ENCODE measurements at places on chromosomes 3 and 15.

GRCh38 chr3:42123012-42123581 is 31.9 kb downstream of the TRAK1 start:
- H3K27me3 ChIP-seq: no peaks in the 10 kb centered on the region
- H3K4me1 ChIP-seq: no peaks in the 10 kb centered on the region
- no peak for DNase-seq
- H3K4me3 ChIP-seq: no peak overlapping the region
- peaks cover 24% of the 10 kb centered on the region for H3K36me3 ChIP-seq

DNA sequence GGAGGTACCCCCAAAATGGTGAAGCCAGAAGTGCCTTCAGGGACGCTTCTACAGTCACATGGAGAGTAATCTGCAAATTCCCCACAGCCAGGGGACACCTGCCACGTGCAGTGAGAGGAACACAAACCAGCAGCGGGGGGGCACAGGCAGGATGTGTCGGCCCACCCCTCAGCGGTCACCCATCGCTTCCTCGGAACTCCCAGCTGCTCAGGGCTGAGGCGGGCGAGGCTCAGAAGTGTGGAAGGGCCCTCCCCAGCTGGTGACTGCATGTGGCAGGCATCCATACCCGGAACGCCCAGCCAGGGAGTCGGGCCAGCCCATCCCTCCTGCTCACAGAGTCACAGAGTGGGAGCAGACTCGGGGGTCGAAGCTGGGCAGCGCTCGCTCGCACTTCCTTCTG is 63.7 kb downstream of the SLC12A8 start:
- peaks cover 2% of the 10 kb centered on the region for H3K4me1 ChIP-seq
- H3K36me3 ChIP-seq: no peaks in the 10 kb centered on the region
- no peak for DNase-seq
- H3K27ac ChIP-seq: no peak overlapping the region
- peaks cover 2% of the 10 kb centered on the region for H3K27me3 ChIP-seq

DNA sequence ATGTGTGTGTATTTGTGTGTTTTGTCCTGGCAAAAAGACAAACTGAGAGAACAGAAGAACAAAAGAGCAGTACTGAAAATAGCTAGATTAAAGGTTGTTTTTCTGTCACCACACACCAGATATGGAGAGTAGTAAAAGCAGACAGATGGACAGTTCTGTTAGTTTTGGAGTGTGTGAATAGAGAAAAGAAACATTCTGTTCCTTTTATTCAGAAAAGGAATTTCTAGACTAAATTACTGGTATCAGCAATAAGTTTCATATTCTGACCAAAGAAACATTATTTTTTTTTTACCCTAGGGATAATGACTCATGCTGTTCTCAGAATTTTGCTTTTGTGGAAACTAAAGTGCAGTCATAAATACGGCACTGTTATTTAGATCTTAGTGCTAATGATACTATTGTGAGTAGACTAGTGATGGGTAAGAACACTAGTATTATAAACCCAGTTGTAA is 32.9 kb downstream of the PIK3CA start:
- H3K27me3 ChIP-seq: no peaks in the 10 kb centered on the region
- H3K4me1 ChIP-seq: peaks cover 3% of the 10 kb centered on the region
- no peak overlapping the region for H3K4me3 ChIP-seq
- peak overlapping the region; percentile 31 for H3K27ac ChIP-seq
- no peak for DNase-seq
- H3K36me3 ChIP-seq: no peaks in the 10 kb centered on the region

- peaks cover 91% of the 10 kb centered on the region for H3K36me3 ChIP-seq
- no peaks in the 10 kb centered on the region for H3K27me3 ChIP-seq
- no peak overlapping the region for H3K27ac ChIP-seq
- no peak for DNase-seq
Observed at GRCh38 chr15:89194608-89195007, 26.8 kb downstream of the RLBP1 start.

- no peaks in the 10 kb centered on the region for H3K4me1 ChIP-seq
- peaks cover 79% of the 10 kb centered on the region for H3K36me3 ChIP-seq
- H3K27me3 ChIP-seq: no peaks in the 10 kb centered on the region
- DNase-seq: peak; percentile 31
Observed at GRCh38 chr3:47661121-47661752, 82.6 kb upstream of the CSPG5 start.

DNA sequence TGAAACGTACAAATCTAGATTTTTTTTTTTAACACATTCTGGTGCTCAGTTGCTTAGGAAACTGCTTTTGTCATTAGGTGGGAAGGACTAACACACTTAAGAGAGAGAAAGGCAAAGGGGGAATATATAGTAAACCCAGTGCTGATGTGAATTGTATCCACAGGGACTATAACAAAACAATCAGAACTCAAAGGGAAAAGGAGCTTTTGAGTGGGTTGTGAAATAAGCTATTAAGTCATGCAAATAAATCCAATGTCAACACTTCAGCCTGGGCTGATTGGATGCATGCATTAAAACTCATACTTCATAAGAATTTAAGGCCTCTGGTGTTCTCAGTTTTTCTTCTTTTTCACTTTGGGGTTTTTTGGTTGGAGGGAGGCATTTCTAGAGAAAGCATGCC is 628.9 kb downstream of the FHIT start:
- no peaks in the 10 kb centered on the region for H3K4me1 ChIP-seq
- no peaks in the 10 kb centered on the region for H3K36me3 ChIP-seq
- H3K27ac ChIP-seq: no peak overlapping the region
- no peaks in the 10 kb centered on the region for H3K27me3 ChIP-seq
- H3K4me3 ChIP-seq: no peak overlapping the region

GRCh38 chr3:73652896-73653295 is 28.2 kb upstream of the PDZRN3 start:
- no peak overlapping the region for H3K27ac ChIP-seq
- H3K4me3 ChIP-seq: no peak overlapping the region
- H3K36me3 ChIP-seq: no peaks in the 10 kb centered on the region
- H3K27me3 ChIP-seq: no peaks in the 10 kb centered on the region
- no peak for DNase-seq
- H3K4me1 ChIP-seq: no peaks in the 10 kb centered on the region
